ENCODE measurements at places on chromosomes 3 and 15.

GRCh38 chr3:58570851-58571250 lies 6.3 kb downstream of the FAM107A start:
- no peak for DNase-seq

DNA sequence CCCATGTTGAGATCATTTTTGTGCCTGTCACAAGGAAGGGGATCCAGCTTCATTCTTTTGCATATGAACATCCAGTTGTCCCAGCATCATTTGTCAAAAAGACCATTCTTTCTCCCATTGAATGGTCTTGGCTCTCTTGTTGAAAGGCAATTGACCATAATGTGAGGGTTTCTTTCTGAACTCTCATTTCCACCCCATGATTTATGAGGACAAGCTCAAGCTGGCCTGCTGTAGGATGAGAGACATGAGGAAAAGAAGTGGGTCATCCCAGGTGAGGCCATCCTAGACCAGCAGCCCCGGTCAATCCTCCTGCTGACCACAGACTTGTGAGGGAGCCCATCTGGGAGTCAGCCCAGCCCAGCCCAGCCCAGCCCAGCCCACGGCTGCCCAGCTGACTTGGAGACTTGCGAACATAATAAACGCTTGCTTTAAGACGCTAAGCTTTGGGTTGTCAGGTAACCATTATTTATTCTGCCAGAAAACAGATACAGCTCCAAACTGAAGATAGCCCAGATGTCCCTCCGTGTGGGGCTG lies 69.0 kb downstream of the LINGO1 start:
- no peak for DNase-seq

GRCh38 chr3:3902161-3902560 lies 102.9 kb downstream of the LRRN1 start:
- no peak for DNase-seq

DNA sequence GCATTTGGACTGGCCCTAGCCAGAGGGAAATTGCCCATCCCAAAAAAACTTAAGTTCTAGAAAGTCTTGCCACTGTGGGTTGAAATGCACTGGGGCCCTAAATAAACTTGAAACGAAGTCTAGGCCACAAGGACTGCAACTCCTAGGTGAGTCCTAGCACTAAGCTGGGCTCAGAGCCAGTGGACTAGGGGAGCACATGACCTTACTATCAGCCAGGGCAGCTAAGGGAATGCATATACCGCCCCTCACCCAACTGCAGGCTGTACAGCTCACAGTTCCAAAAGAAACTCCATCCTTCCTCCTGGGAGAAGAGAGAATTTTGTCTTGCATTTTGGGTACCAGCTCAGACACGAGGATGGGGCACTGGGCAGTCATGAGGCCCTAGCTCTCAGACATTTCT lies 23.6 kb upstream of the TEX55 start:
- DNase-seq = no peak

DNA sequence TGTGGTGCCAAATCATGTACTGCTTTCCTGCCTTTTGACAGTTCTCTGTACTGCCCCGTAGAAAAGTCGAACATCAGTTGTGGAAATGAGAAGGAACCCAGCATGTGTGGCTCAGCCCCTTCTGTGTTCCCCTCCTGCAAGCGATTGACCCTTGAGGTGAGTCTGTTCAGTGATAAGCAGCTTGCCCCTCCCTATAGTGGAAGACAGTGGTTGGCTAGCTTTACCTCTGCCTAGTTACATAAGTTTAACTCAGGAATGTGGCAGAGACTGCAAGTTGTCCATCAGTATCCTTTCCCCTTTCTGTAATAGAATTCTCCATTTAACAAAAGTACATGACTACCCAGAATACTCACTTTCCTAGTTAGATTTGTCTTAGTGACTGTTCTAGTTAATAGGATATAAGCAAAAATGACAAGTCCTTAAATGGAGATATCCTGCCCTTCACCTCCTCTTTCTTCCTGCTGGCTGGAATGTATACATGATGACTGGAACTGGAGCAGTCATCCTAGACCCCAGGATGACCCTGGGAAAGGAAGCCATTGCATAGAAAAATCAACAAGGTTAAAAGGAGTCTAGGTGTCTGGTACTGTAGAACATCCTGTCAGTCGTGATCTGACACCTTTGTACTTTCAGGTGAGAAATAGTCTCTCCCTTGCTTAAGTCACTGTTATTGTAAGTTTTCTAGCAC lies 10.6 kb downstream of the SETMAR start:
- no peak for DNase-seq

DNA sequence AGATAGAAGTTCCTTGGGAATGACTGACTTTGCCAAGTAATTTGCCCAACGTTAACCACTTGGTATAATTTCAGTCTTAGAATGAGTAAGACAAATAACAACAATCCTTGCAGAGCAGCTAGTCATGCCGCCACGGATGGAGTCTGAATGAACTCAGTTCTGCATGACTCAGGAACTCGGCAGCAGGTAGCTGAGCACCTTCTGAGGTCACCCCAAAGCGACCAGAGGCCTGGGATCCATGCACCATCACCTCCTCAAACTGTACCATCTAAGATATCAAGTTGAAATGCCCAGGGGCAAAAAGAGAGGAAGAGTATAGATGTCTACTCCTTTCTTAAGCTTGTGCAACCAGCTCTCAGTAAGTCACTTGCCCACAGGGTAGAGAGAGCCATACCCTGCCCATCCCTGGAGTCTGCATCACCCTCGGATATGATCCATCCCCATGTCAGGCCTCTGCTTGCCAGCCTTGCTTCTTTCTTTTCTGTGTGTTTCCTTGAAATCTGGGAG lies 8.5 kb upstream of the CDCP1 start:
- DNase-seq = no peak

DNA sequence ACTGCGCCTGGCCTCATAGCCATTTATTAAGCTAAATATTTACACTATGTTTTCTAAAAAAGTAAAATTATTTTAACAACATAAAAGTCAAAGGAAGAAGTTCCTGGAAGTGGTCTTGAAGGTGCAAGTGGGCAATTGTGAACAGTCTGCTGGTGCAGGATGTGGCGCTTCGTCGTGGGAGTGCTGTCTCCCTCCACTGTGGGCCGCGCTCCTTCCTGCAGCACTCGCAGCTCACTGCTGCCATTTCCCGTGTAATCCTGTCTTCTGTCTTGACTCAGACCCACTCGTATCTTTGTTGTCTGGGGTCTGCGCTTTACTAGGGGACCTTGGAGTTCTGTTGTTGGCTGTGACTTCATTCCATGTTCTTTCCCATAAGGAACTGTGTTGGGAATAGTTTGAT lies 56.3 kb downstream of the APBA2 start:
- DNase-seq = no peak

- peak; percentile 33 for DNase-seq
Observed at GRCh38 chr3:15064299-15064834, 748 bp downstream of the MRPS25 start.

GRCh38 chr3:73563896-73564582 lies 60.7 kb downstream of the PDZRN3 start:
- no peak for DNase-seq

DNA sequence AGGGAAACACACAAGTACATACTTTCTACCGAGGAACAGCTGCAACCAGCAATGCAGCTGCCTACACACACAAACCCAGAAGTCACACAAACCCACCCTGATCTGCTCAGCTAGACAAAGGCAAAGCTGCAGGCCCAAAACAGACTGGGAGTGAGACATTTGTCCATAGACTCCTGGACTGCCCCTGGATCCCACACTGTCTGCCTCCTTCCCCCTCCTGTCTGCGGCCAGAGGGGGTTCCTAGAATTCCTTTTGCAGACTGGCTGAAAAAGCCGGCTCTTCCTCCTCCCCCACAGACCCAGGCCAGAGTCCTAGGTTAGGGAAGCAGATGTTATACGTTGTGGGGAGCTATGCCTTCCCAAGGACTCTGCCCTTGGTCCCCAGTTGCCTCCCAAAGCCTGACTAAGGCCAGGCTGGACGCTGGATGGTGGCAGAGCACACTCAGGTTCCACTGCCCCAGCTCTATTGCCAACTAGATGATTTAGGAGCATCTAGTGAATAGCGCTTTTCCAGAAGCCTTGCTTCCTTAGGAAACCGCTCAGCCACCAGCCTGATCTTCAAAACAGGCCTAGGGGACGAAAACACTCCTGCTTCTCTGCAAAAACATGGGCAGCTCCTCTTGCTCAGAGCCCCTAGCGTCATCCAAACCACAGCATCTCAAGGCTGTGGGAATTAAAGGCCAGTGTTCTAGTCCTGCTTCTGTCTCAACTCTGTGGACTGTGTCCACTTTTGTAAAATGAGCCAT lies 37.4 kb upstream of the CILP start:
- DNase-seq = peak; percentile 67

- no peak for DNase-seq
Observed at GRCh38 chr3:178504128-178504527, 32.1 kb upstream of the KCNMB2 start.

- DNase-seq = peak; percentile 72
Observed at GRCh38 chr3:32340039-32340438, 51.6 kb upstream of the CMTM7 start.

DNA sequence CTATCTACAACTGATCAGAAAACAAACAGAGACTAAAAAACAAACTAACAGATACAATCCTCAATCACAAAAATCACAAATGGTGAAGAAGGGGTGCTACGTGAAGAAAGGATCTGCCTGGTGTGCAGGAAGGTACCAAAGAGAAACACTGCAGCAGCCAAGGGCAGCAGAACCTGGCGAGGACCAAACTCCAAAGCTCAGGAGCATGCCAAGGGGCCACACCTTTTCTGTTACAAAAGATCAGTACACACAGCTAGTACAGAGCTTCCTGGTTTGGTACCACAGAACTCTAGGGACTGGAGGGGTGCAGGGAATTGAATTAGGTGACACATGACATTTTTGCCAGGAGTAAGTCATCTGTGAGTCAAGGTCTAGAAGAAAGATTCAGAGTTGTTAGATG lies 107.4 kb upstream of the GRM7 start:
- no peak for DNase-seq

- DNase-seq = no peak
Observed at GRCh38 chr3:129330409-129330808, 51.7 kb downstream of the HMCES start.

DNA sequence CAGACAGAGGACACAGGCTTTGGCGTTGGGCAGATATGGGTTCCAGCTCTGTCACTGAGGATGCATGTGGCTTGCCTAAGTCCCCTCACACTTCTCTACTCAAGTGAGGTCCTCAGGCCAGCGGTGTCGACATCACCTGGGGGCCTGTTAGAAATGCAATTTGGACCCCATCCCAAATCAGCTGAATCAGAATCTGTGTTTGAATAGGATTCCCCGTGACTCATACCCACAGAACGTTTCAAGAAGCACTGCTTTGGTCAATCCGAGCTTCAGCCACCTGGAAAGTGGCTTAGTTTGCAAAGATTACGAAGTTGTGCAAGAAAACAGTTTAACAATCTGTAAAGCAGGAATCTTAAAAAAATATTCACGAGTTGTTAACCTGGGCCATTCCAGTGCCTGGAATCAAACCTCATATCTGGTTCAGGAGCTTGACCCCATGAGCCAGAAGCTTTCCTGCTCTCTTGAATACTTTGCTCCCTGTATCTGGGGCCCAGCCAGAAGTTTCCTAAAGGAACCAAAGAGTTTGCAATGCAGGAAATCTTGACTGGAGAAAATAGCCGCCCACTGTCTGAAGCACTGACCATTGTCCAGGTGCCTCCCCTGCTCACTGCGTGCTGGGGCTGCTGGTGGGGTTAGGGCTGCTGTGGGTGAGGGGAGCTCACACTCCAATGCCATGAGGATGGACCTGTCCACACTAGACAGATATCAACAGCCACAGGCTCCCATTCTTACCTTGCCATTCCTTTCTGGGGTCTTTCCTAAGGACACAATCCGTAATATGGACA lies 208.5 kb upstream of the LINGO1 start:
- no peak for DNase-seq

Measured in tongue (tissue), 3 donors.